ENCODE measurements at places on chromosomes 2 and 18. TPM values are rescaled to one million over a fixed set of nuclear protein-coding genes. Genes with fewer than 3 reads are reported as not detected.

ALLC gene
- not detected for total RNA-seq

CD207 gene
- 0.10 TPM for total RNA-seq

NTSR2 gene
- not detected for total RNA-seq

EHBP1 gene
- total RNA-seq: 31.6 TPM

ALPG gene
- total RNA-seq: not detected

HS6ST1 gene
- total RNA-seq: 15.1 TPM

LHCGR gene
- not detected for total RNA-seq

DUSP28 gene
- 12.1 TPM for total RNA-seq

EVX2 gene
- total RNA-seq: not detected

CKAP2L gene
- 0.21 TPM for total RNA-seq

IKZF2 gene
- total RNA-seq: 12.6 TPM

MPP4 gene
- under 0.01 TPM for total RNA-seq

GPAT2 gene
- total RNA-seq: 1.3 TPM

CRYBA2 gene
- not detected for total RNA-seq

COL5A2 gene
- 0.94 TPM for total RNA-seq

TTC39C gene
- total RNA-seq: 81.8 TPM

TRIM43B gene
- not detected for total RNA-seq

CTNNA2 gene
- total RNA-seq: not detected

TMEM163 gene
- total RNA-seq: 0.63 TPM
